Heart left ventricle (tissue), 16 donors: ENCODE measurements at places on chromosomes 2 and 18.
A peak's percentile ranks its signal among the peaks of the same experiment; 100 is the strongest.

DNA sequence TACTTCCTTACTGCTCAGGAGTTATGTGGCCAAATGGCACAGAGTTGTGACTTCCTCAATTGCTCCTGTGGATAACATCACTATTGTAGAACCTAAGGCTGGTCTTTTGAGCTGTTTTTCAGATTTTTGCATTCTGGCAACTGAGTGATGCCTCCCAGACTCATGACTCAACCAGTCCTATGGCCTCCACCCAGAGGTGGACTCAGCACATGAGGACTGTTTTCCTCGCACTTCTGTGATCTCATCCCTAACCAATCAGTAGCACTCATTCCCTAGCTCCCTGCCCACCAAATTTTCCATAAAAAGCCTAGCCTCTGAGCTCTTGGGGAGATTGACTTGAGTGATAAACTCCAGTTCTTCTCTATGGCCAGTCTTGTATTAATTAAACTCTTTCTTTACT lies 407.9 kb upstream of the TNP1 start:
- DNase-seq = no peak

DNA sequence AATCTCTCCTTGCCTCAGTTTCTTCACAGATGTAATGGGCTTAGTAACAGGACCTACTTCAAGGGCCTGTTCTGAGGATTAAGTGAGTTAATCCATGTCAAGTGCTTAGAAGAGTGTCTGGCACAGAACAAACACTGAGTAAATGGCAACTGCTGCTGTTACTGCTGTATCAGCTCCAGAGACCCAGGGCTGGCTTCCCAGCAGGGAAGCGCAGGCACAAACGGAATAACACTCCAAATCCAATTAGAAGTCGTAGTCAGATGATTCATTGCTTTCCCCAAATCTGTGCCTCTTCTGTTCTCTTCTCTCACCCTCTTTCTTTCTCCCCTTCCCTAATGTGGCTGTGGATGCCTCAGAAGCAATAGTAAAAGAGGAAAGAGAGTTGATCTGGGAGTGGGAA lies 101.1 kb upstream of the FZD7 start:
- no peak for DNase-seq

DNA sequence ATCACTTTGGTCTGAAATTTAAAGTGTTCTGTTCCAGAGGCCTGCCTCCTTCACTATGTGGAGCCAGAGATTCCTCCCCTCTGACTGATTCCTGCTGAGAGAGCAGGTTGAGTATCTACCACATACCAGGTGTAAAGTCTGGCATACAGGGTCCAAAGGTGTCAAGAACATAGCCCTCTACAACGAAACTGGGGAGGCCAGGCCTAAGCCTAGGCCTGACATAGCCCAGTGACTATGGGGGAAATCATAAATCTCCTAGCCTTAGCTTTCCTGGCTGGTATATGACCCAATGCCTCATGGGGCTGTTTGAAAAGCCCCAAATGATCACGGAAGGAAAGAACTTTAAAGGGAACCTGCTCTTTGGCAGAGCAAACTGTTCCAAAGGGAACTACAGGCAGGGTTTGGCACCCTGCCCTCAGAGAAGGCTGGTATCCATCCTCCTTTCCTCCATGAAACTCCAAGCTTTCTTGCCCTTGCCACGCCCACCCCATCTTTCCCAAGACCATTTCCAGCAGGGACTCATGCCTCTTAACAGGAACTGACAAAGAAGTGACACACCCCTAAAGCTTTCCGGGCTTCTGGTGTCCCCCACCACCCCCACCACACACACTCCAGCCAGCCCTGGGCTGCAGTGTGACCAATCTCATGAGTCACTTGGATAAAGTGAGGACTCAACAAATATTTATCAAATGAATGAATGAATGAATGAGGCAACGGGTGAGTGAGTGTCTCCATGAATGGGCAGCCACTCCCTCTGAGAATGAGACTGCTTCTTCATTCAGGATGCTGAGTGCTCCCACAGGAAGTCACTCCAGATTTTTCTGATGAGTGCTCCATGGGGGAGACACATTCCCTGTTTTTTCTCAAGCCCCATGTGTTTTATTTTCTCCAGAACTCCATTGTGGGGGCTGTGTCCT lies 114.5 kb upstream of the STPG4 start:
- DNase-seq = peak; percentile 80

GRCh38 chr2:115520727-115521126 lies 1078.3 kb downstream of the DPP10 start:
- DNase-seq = no peak

- DNase-seq = no peak
These were observed 124.4 kb downstream of the AGPS start for GRCh38 chr2:177516824-177517544.
